Activated CD4-positive, alpha-beta T cell treated with anti-CD3 and anti-CD28 coated beads for 24 hours (primary cell): ENCODE measurements at places on chromosomes 4 and X.

DNA sequence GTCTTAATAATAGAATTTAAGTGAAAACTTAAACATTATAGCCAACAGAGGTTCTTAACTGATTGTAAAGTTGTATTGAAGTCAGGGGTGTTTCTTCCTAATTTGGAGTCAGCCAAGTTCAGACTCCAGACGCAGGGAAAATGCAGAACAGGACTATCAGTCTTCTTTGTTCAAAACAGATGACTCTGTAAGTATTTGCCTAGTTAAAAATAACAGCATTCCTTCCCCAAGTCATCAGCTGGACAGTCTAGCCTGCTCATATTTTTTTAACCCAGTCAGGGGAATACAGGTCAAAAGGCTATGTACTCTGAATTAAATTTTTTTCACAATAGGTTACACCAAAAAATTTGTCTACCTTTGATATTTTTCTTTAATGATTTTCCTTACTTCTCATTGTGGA lies 73.8 kb upstream of the DCLK2 start:
- DNase-seq, result no peak

DNA sequence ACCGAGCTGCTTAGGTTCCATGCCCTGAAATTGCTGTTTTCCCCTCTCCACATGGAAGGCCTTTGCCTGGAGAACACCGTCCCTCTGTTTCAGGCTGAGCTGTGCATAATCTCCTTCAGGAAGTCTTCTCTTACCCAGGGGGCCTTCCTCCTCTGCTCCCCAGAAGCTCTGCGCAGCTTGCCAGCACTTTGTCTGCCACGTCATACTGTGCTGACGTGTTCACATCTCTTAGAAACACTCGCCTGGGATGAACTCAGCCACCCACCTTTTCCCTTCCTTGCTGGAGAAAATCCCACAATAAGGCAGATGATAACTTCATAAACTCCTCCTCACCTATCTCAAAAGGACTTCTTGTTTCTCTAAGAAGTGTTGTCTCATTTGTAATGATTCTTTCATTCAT lies 110.7 kb downstream of the ARHGAP10 start:
- no peak for DNase-seq

DNA sequence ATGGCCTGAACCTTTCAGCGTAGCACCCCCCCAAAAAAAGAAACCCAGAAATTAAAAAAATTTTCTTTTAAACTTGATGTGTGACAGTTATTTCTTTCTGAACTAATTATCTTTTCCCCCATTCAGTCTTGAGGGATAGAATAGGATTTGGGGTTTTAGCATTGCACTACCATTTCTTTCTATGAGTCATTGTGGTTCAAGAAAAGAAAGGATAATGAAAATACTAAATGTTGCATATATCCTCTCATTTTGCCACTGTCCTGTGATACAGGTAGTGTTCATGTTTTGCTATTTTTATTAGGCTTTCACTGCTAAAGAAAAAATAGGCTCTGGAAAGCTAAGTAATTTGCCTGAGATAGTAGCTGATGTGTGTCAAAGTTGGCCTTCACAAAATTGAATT lies 39.4 kb upstream of the DCK start:
- DNase-seq, result no peak

- DNase-seq, result no peak
Observed at GRCh38 chrX:133391111-133391510, 24.2 kb downstream of the GPC4 start.
